ENCODE measurements at places on chromosomes 2 and 18.

GRCh38 chr2:144519934-144520731 lies at the start of gene ZEB2:
ZEB2 (minus strand) TSS chr2:144520119; CDS start chr2:144517350, 2,769 bp downstream.
- DNase-seq: no peak

DNA sequence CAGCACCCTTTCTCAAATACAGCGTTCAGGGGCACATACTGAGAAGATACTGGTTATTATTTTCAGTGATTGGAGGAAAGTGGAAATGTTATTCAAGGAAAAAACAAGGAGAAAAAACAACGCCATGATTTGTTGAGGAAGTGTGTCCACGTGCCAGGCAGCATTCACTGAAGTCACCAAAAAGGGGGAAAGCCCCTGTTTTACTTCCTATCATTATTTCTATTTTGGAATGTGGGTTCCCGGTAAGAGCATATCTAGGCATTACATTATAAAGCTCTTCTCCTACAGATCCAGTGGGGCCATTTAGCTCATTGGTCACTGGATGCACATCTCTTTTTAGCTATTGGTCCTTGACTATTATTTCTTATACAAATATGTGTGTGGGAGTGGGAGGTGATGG lies 518.7 kb downstream of the TXNL1 start:
- no peak for DNase-seq

DNA sequence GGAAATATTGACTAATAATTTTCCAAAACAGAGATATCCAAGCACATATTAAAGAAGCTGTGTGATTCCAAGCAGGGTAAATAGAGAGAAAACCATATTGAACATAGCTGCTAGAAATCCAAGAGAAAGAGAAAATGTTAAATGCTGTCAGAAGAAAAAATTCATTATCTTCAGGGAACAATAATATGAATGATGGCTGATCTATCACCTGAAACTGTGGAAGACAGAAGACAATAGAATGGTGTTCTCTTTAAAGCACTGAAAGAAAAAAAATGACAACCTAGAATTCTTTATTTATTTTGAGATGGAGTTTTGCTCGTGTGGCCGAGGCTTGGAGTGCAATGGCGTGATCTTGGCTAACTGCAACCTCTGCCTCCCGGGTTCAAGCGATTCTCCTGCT lies 17.3 kb downstream of the PPP1CB start:
- DNase-seq: no peak

DNA sequence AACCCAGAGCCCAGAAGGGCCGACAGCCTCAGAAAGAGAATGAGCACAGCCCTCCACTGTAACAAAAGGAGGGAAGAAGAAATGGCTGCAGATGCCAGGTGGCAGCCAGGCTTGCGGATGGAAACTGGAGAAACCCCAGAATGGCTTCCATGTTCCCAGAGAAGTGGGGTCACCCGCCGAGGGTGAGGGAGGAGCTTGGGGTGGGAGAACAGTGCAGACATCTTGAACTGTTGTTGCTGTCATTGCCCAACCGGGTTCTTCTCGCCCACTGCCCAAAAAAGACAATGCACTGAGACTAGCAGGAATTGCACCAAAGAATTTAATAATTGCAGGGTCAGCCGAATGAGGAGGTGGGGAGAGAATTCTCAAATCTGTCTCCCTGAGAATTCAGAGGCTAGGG lies 223.2 kb upstream of the RAB6C start:
- DNase-seq: no peak

- no peak for DNase-seq
Observed at GRCh38 chr2:192197357-192197756, 2.6 kb upstream of the TMEFF2 start.

DNA sequence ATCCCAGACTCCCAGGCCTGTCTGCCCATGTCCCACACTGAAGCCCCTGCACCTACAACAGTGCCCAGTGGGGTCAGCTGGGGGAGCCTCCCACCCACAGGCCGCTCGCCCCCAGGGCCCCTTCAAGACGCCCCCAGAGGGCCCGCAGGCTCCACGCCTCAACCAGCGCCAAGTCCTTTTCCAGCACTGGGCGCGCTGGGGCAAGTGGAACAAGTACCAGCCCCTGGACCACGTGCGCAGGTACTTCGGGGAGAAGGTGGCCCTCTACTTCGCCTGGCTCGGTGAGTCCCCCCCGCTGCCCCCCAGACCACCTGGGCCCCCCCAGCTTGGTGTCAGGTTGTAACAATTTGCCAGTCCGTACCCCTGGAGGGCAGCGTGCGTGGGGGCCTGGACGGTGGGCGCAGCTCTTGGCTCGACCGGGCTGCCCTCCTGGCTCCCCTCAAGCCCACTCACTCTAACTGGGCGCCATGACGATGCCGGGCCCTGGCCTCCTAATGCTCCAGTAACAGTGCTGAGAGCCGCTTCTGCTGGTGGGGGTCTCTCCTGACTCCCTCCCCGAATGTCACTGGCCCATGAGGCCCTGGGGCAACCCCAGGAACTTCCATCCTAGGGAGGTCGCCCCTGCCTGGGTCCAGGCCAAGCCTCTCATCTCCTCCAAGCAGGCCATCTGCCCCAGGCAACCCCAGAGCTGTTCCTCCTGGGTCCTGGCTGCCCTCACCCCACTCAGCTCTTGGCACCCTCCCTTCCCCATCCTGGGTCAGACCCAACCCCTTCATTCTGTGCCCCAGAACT lies 14.9 kb downstream of the ANO7 start:
- DNase-seq: no peak

GRCh38 chr2:197914778-197915177 lies 110.4 kb downstream of the PLCL1 start:
- DNase-seq: no peak

DNA sequence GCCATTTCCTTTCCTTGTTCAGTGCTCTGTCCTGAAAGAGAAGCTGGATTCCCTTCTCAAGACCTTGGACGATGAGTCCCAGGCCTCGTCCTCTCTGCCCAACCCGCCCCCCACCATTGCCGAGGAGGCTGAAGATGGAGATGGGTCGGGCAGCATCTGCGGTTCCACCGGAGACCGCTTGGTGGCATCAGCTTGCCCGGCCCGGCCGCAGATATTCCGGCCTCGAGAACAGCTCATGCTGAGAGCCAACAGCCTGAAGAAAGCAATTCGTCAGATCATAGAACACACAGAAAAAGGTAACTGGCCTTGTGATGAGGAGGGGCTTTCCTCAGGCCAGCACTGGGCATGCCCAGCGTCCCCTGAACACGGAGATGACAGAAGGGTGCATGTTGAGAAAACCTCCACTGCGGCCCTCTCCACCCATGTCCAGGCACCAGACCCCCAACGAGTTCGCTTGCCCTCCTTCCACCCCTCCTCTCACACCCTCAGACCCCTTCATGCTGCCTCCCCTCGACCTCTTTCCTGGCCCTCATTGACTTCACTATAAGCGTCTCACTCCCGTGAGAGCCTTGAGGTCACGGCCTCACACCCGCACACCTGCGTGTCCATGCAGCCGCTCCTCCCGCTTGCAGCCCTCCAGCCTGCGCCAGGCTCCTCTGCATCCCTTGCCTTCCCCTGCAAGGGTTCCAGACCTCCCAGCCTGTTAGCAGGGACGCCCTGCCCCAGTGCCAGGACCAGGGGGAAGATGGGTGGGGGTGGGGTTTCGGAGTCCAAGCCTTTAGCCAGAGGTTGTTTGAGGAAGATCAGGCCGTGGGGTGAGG lies 95.0 kb downstream of the DGKD start:
- no peak for DNase-seq

GRCh38 chr2:179553382-179553781 lies 288.8 kb upstream of the SESTD1 start:
- no peak for DNase-seq

DNA sequence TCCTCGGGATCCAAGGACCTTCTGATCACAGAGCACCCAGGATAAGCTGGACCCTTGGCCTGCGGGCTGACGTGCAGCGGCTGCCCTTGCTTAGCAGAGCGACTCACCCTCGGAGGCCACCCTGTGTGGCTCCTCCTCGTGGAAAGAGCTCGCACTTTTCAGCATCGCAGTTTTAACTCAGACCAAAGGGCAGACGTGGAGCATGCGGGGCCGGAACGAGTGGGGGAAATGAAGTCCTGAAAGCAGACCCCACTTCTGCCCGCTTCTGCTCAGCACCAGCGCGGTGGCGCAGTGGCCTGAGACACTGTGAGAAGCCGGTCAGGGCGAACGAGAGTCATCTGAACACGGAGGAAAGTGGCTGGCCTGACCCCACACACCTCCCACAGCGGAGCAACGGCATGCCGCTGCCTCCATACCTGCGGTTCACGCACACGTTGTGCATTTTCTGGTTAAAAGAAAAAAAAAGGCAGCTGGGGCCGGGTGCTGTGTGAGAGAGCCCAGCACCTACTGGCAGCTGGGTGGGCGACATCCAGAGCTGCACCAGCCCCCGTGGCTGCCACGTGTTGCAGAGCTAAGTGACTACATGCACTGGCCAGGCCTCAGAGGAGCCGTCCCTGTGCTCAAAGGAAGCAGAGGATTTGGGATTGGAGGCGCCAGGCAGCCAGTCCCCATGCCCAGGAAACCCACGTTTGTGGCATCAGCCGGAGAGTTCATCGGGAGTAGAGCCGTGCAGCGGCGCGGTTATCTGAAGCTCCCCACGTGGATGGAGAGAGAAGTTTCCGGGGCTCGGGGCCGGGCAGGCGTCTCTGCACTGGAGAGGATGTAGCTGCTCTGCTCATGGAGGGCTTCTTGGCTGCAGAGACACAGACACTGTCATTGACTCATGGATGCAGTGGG lies 89.7 kb downstream of the USP40 start:
- DNase-seq: no peak

DNA sequence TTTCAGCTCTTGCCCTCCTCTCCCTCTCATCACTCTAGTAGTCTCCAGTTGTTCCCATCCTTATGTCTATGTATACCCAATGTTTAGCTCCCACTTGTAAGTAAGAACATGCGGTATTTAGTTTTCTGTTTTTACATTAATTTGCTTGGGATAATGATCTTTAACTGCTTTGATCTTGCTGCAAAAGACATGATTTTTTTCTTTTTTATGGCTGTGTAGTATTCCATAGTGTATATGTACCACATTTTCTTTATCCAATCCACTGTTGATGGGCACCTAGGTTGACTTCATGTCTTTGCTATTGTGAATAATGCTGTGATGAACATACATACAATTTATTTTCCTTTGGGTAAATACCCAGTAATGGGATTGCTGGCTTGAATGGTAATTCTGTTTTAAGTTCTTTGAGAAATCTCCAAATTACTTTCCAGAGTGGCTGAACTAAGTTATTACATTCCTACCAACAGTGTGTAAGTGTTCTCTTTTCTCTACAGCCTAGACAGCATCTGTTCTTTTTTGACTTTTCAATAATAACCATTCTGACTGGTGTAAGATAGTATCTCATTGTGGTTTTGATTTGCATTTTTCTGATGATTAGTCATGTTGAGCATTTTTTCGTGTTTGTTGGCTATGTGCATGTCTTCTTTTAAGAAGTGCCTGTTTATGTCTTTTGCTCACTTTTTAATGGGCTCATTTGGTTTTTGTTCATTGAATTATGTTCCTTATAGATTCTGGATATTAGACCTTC lies 179.6 kb upstream of the SLC39A10 start:
- DNase-seq: no peak

- no peak for DNase-seq
Observed at GRCh38 chr18:78587096-78587495, 392.5 kb upstream of the SALL3 start.

- DNase-seq: no peak
Observed at GRCh38 chr18:5543036-5543680, 639 bp downstream of the EPB41L3 start.

DNA sequence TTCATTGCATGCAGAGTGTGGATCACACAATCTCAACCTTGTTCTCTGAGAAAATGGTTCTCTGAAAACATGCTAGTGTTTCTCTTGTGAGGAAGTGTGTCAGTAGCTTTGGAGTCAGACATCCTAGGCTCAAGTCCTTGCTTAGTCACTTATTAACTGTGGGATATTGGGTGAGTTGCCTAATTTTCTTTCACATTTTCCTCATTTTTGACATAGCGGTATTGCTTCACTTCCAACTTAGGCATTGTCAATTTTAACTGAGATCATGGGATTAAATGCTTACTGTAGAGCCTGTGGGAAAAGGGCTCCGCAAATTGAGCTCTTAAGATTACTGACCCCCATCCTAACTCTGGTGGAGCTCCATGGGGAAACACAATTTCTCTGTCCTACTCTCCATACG lies 622.2 kb downstream of the CNTNAP5 start:
- DNase-seq: no peak

GRCh38 chr18:67199993-67200617 lies 316.4 kb downstream of the DSEL start:
- DNase-seq: no peak

DNA sequence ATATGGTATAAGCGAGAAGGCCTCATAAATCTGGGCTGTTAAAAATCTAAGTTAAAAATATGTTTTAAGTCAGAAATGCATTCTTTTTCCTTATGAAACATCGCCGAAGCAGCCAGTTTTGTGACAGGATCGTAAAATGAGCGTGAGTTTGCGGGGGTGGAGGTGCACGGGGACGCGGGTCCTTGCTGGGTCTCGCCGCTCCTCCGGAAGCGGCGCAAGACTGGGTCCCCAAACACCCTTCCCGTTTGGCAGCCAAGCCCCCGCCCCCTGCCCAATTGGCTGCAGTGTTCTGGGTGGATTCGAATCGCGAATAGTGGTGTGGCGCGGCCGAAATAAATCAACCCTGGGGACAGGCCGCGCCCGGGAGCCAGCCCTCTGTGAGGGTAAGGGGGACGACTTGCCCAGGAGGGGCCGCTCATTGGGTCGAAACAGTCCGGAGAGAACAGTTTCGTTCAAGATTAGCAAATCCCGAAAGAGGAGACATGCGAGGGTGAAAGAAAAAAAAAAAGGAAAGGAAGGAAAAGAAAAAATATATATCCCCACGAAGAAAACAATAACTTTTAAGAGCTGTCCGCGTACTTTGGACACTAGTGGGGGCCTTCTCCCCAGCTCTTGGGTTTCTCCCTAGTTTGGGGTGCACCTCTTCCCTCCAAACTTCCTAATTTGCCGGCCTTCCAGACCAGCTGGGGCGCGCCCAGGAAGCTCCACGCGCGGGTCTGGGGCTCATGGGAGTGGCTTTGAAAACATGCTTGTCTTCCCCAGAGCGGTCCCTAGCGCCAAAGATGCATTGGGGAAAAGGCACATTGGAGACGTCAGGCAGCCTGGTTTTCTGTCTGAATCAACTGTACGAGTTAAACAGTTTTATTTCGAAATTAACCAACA lies 3.1 kb upstream of the GATA6 start:
- DNase-seq: no peak

- DNase-seq: no peak
Observed at GRCh38 chr2:6913415-6914157, 3.6 kb upstream of the RNF144A start.

GRCh38 chr2:171319164-171319810 lies 114.5 kb downstream of the METTL8 start:
- DNase-seq: peak; percentile 33

- no peak for DNase-seq
Observed at GRCh38 chr2:108855194-108855593, 68.6 kb downstream of the CCDC138 start.

- no peak for DNase-seq
Observed at GRCh38 chr2:144099780-144100377, 420.0 kb downstream of the ZEB2 start.

GRCh38 chr18:34623557-34623956 lies 86.5 kb upstream of the DTNA start:
- DNase-seq: no peak

DNA sequence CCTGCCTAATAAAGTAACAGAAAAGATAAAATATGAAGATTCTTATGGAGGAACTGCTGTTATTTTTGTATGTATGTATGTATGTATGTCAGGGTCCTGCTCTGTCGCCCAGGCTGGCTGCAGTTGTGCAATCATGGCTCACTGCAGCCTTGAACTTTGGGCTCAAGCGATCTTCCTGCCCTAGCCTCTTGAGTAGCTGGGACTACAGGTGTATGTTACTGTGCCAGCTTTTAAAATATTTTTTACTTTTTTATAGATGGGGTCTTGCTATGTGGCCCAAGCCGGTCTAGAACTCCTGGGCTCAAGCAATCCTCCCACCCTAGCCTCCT lies 26.7 kb downstream of the ANKRD29 start:
- no peak for DNase-seq

GRCh38 chr2:201795607-201796477 lies 10.5 kb upstream of the CDK15 start:
- DNase-seq: no peak
